Testis (tissue), 5 donors: ENCODE measurements at places on chromosomes 7 and 10. TPM values are rescaled to one million over a fixed set of nuclear protein-coding genes. Genes with fewer than 3 reads are reported as not detected.

GRCh38 chr7:114574384-114574783, 159.8 kb downstream of the FOXP2 start:
- H3K27ac ChIP-seq = no peak overlapping the region
- no peaks in the 10 kb centered on the region for H3K27me3 ChIP-seq
- no peaks in the 10 kb centered on the region for H3K4me1 ChIP-seq
- H3K36me3 ChIP-seq = no peaks in the 10 kb centered on the region
- DNase-seq = no peak
- H3K4me3 ChIP-seq = no peak overlapping the region

DNA sequence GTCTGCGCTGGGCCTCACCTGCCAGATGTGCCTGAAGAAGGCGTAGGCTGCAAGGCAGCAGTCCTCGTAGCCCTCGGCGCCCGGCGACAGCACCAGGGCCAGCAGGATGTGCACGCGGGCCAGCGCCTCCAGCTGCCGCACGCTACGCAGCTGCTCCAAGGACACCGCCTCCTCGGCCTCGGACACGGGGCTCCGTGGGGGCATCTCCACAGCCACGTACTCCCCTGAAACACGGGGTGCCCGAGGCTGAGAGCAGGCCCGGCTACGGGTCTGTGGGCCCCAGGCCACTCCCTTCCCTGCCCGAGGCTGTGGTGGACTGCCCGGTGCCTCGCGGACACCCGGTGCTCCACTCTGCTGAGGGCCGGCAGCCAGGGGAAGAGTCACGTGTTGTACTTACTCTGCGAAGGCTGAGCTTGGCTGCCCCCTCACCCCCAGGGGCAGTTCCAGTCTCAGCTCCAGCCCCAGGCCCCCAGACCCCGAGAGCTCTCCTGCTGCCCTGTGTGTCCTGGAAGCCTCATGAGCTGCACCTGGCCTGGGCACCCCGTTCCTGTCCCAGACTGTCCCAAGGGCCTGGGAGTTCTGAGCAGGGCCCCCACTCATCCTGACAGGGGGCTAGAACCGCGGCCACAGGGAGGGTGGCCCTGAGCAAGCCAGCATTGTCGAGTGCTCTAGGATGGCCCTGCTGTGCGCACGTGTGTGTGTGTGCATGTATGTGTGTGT, 62.8 kb downstream of the CFAP46 start:
- H3K4me3 ChIP-seq = no peak overlapping the region
- H3K36me3 ChIP-seq = no peaks in the 10 kb centered on the region
- no peak overlapping the region for H3K27ac ChIP-seq

- H3K27ac ChIP-seq = no peak overlapping the region
- H3K4me3 ChIP-seq = no peak overlapping the region
- H3K36me3 ChIP-seq = no peaks in the 10 kb centered on the region
- no peaks in the 10 kb centered on the region for H3K4me1 ChIP-seq
- H3K27me3 ChIP-seq = no peaks in the 10 kb centered on the region
- no peak for DNase-seq
Observed at GRCh38 chr7:72055426-72055825, 356.7 kb downstream of the CALN1 start.

- H3K36me3 ChIP-seq = no peaks in the 10 kb centered on the region
- H3K27me3 ChIP-seq = no peaks in the 10 kb centered on the region
- H3K4me3 ChIP-seq = no peak overlapping the region
- no peak overlapping the region for H3K27ac ChIP-seq
- no peak for DNase-seq
Observed at GRCh38 chr7:101853684-101854083, 36.3 kb downstream of the CUX1 start.

DNA sequence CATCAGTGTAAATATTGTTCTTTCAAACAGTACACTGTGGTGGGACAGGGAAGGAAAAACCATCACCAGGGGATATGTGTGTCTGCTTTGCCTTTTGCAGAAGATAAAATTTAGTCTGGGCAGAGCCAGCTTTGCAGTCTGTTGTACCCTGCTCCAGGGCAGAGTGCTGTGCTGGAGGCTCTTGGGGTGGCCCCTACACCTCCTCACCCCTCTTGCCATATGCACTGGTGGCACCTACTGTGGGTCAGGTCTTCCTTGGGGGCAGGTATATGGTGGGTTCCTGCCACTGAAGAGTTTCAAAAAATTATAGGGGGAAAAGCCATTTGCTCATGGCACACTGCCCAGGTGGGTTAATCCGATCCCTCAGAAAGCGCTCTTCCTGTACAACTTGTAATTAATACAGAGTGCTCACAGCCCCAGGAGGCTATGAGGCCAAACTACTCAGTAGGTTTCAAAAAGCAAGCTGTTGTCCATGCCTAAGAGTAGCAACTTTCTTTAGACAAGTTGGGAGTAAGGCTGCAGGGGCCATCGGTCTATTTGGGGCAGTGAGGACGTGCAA, 112.7 kb upstream of the BMPER start:
- DNase-seq = no peak
- no peaks in the 10 kb centered on the region for H3K36me3 ChIP-seq
- H3K27me3 ChIP-seq = no peaks in the 10 kb centered on the region

- H3K27ac ChIP-seq = no peak overlapping the region
- no peaks in the 10 kb centered on the region for H3K36me3 ChIP-seq
- no peak overlapping the region for H3K4me3 ChIP-seq
- DNase-seq = peak; percentile 19
Observed at GRCh38 chr7:138328215-138328614, 131.8 kb upstream of the TRIM24 start.

DNA sequence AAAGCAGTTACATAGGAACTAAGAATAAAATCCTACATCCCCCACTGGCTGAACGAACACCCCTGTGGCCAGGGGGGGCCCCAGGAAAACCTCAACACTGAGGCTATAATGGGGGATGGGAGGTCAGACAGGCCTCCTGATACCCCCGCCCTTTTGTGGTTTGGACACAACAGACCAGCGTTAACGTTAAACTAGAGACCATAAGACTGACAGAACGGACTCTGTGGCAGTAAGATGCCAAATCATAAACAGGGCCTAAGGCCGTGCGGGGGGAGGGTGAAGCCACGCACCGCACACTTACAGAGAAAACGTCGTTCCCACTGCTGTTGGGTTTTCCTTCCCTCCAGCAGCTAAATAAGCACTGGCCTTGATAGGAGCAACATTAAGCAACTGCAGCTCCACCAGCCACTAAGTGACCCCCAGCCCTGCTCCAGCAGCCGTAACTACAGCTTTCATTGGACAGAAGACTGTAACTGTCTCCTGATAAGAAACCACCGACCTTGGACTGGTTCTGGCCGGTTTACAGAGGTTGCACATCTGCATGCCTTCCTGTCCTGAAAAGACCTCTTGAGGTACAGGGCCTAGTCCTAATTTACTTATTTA, 3.4 kb upstream of the PPP2R2D start:
- DNase-seq = no peak
- H3K27ac ChIP-seq = no peak overlapping the region
- peaks cover 25% of the 10 kb centered on the region for H3K4me1 ChIP-seq

GRCh38 chr7:52920977-52921376, 114.5 kb upstream of the POM121L12 start:
- H3K36me3 ChIP-seq = no peaks in the 10 kb centered on the region
- no peak overlapping the region for H3K27ac ChIP-seq
- no peak for DNase-seq
- H3K4me3 ChIP-seq = no peak overlapping the region

- H3K4me1 ChIP-seq = no peaks in the 10 kb centered on the region
- DNase-seq = no peak
- H3K36me3 ChIP-seq = no peaks in the 10 kb centered on the region
- H3K27me3 ChIP-seq = no peaks in the 10 kb centered on the region
Observed at GRCh38 chr10:108132303-108132702, 967.8 kb upstream of the SORCS1 start.

- H3K27ac ChIP-seq = peak overlapping the region; percentile 62
- H3K27me3 ChIP-seq = no peaks in the 10 kb centered on the region
- peaks cover 71% of the 10 kb centered on the region for H3K4me1 ChIP-seq
- DNase-seq = no peak
Observed at GRCh38 chr10:72000073-72001032, 36.2 kb downstream of the CHST3 start.

- no peaks in the 10 kb centered on the region for H3K4me1 ChIP-seq
- H3K27ac ChIP-seq = no peak overlapping the region
- no peaks in the 10 kb centered on the region for H3K27me3 ChIP-seq
- H3K4me3 ChIP-seq = no peak overlapping the region
Observed at GRCh38 chr7:70113536-70113935, 515.3 kb downstream of the AUTS2 start.

- no peak for DNase-seq
- H3K4me1 ChIP-seq = no peaks in the 10 kb centered on the region
- no peak overlapping the region for H3K4me3 ChIP-seq
- H3K27ac ChIP-seq = no peak overlapping the region
- no peaks in the 10 kb centered on the region for H3K27me3 ChIP-seq
Observed at GRCh38 chr10:110323503-110323902, 18.8 kb upstream of the SMNDC1 start.

DNA sequence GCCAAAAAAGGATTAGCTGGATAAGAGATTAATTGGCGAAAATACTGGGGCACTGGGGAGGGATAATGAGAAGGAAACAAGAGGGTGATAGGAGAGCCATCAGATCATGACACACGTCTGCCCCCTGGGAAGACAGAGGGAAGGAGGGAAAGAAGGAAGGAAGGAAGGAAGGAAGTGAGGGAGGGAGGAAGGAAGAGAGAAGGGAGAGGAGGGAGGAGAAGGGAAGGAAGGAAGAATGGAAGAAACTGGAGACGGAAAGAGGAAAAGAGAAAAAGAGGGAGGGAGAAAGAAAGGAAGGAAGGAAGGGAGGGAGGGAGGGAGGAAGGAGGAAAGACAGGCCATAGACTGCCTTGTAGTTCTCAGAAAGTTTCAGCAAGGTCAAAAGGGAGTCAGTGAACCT, 37.8 kb upstream of the WAC start:
- H3K27ac ChIP-seq = no peak overlapping the region
- DNase-seq = no peak
- H3K27me3 ChIP-seq = no peaks in the 10 kb centered on the region
- no peaks in the 10 kb centered on the region for H3K4me1 ChIP-seq
- no peaks in the 10 kb centered on the region for H3K36me3 ChIP-seq

- no peak overlapping the region for H3K27ac ChIP-seq
- no peaks in the 10 kb centered on the region for H3K36me3 ChIP-seq
- no peak for DNase-seq
- H3K4me1 ChIP-seq = no peaks in the 10 kb centered on the region
- H3K27me3 ChIP-seq = no peaks in the 10 kb centered on the region
Observed at GRCh38 chr7:108380517-108380916, 75.7 kb downstream of the NRCAM start.

DNA sequence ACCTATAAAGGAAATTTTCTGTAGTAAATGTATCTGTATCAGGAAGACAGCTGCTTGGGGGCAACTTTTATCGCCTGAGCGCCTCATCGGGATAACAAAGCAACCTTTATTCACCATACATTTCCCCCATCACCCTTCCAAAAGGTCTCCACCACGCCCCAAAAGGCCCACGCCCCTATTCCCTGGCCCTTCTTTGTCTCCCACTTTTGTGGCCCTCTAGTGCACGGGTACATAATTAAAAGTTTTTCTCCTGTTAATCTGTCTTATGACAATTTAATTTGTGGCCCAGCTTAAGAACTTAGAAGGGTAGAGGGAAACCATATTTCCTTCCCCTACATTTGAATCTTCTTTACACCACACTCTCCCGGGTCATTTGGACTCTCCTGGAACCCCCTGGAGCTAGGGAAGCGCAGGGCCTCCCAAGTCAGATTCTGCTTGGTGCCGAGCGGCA, 625 bp downstream of the RP9 start:
- H3K27ac ChIP-seq = peak overlapping the region; percentile 79
- H3K36me3 ChIP-seq = no peaks in the 10 kb centered on the region
- H3K4me3 ChIP-seq = peak overlapping the region; percentile 88
- peak; percentile 28 for DNase-seq
- H3K27me3 ChIP-seq = no peaks in the 10 kb centered on the region

GRCh38 chr10:24485304-24485703, 238.4 kb downstream of the ARHGAP21 start:
- no peaks in the 10 kb centered on the region for H3K36me3 ChIP-seq
- no peaks in the 10 kb centered on the region for H3K4me1 ChIP-seq
- no peaks in the 10 kb centered on the region for H3K27me3 ChIP-seq
- DNase-seq = no peak
- no peak overlapping the region for H3K27ac ChIP-seq
- no peak overlapping the region for H3K4me3 ChIP-seq

DNA sequence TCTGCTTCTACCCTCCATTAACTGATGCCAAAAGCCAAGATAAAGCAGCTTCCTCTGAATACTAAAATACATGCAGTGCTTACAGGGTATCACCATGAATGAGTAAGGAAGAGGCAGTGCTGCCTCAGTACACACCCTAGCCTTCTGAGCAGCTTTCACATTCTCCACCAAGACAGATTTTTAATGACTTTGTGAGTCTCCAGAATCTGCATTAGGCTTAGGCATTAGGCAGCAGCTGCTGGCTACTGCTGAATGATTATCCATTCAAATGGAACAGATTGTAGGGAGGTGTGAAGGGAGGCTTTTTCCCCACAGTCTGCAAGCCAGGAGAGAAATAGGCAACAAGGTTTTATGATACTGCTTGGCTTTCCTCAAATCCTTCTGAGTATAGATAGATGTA, 1226.7 kb upstream of the LRRN3 start:
- no peaks in the 10 kb centered on the region for H3K27me3 ChIP-seq
- no peak overlapping the region for H3K27ac ChIP-seq
- no peak for DNase-seq
- H3K4me3 ChIP-seq = no peak overlapping the region

GRCh38 chr7:150875791-150876190, 23.5 kb downstream of the AOC1 start:
- no peaks in the 10 kb centered on the region for H3K36me3 ChIP-seq
- no peak overlapping the region for H3K27ac ChIP-seq
- H3K4me3 ChIP-seq = no peak overlapping the region
- no peaks in the 10 kb centered on the region for H3K4me1 ChIP-seq
- DNase-seq = no peak
- no peaks in the 10 kb centered on the region for H3K27me3 ChIP-seq

DNA sequence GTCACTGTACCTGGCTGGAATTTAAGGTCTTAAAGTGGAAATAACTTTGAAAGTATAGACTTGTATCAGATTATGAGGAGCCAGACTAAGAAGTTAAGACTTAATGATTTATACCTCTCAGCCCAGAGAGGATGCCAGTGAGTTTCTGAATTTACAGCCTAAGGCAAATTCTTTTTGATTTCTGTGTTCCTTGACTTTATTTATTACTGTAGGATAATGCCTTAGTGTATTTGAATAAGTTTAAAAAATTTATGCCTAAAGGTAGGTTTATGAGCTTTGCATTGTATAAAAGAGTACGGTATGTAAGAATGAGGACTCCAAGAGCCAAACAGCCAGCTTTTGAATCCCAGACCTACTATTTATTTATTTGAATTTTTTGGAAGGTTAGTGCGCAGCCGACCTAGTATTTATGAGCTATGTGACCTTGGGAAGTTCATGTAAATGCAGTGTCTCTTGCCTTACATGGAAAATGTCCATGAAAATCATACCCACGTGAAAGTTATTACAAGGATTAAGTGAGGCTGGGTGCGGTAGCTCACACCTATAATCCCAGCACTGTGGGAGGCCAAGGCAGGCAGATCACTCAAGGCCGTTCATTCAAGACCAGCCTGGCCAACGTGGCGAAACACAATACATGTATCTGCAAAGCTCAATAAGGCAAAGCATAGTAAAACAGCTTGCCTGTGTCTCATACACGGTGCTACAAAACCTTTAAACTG, 174.6 kb downstream of the AUTS2 start:
- no peak overlapping the region for H3K4me3 ChIP-seq
- no peak overlapping the region for H3K27ac ChIP-seq
- peaks cover 11% of the 10 kb centered on the region for H3K4me1 ChIP-seq
- DNase-seq = peak; percentile 36
- H3K27me3 ChIP-seq = no peaks in the 10 kb centered on the region
- H3K36me3 ChIP-seq = no peaks in the 10 kb centered on the region

The PRPS1L1 gene
- total RNA-seq = 12.7 TPM

The MAT1A gene
- 5.6 TPM for total RNA-seq

The PGAM2 gene
- 85.1 TPM for total RNA-seq

The H2BK1 gene
- not detected for total RNA-seq

The CALHM3 gene
- 0.39 TPM for total RNA-seq

The DPYSL4 gene
- 21.0 TPM for total RNA-seq

The SYNPO2L gene
- total RNA-seq = 0.31 TPM
